ENCODE measurements at places on chromosomes 6 and 20. TPM values are rescaled to one million over a fixed set of nuclear protein-coding genes. Genes with fewer than 3 reads are reported as not detected.

- no peak overlapping the region for H3K4me3 ChIP-seq
- H3K4me1 ChIP-seq = no peaks in the 10 kb centered on the region
- no peaks in the 10 kb centered on the region for H3K27me3 ChIP-seq
- peaks cover 25% of the 10 kb centered on the region for H3K36me3 ChIP-seq
- no peak for DNase-seq
Measured at GRCh38 chr6:42125231-42125630, 17.2 kb downstream of the C6orf132 start.

Gene SALL4
- 218 TPM for total RNA-seq

DNA sequence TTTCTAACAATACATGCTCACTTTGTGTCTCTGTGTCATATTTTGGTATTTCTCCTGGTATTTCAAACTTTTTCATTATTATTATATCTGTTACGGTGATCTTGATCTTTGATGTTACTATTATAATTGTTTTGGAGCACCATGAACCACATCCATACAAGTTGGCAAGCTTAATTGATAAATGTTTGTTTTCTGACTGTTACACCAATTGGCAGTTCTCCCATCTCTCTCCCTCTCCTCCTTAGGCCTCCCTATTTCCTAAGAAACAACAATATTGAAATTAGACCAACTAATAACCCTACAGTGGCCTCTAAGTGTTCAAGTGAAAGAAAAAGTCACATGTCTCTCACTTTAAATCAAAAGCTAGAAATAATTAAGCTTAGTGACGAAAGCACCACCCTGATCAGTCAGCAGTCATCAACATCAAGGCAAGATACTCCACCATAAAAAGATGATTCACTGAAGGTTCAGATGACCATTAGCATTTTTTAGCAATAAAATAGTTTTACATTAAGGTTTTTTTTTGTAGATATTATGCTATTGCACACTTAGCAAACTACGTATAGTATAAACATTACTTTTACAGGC is 61.5 kb downstream of the IBTK start:
- DNase-seq = no peak
- no peaks in the 10 kb centered on the region for H3K27me3 ChIP-seq
- no peaks in the 10 kb centered on the region for H3K4me1 ChIP-seq
- no peak overlapping the region for H3K4me3 ChIP-seq
- peaks cover 10% of the 10 kb centered on the region for H3K36me3 ChIP-seq

DNA sequence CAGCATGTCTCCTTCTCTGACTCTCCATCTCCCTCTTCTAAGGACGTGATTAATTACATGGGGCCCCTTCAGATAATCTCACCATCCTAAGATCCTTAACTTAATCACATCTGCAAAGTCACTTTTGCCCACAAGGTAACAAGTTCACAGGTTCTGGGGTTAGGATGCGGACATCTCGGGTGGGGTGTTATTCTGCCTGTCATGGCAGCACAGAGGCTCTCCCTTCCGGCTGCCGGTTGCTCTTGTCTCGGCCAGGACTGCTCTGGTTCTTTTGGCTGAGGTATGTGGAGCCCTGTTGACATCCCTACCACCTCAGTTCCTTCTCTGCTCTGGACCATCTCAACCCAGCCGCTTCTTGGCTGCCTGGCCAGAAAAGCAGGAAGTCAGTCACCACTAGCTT is 4.2 kb upstream of the CST11 start:
- no peaks in the 10 kb centered on the region for H3K36me3 ChIP-seq
- DNase-seq = no peak
- peaks cover 13% of the 10 kb centered on the region for H3K4me1 ChIP-seq
- no peak overlapping the region for H3K4me3 ChIP-seq
- no peaks in the 10 kb centered on the region for H3K27me3 ChIP-seq
- H3K27ac ChIP-seq = no peak overlapping the region

DNA sequence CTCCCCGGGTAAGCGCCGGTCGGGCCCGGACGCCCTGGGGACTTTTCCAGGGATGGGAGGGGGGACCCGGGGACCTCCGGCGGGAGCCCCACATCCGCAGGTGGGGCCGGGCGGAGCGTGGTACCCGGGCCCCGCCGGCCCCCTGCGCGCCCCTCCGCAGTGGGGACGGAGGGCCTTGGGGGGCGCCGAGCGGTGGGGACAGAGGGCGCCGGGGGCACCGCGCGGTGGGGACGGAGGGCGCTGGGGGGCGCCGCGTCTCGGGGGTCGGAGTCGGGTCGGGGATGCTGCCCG is 270 bp downstream of the PLEKHG1 start:
- peak overlapping the region; percentile 80 for H3K4me3 ChIP-seq
- H3K27me3 ChIP-seq = peaks cover 62% of the 10 kb centered on the region
- H3K4me1 ChIP-seq = peaks cover 7% of the 10 kb centered on the region
- H3K27ac ChIP-seq = no peak overlapping the region

GRCh38 chr6:121809211-121809610 is 373.8 kb downstream of the GJA1 start:
- no peak overlapping the region for H3K4me3 ChIP-seq
- no peaks in the 10 kb centered on the region for H3K4me1 ChIP-seq
- H3K27me3 ChIP-seq = no peaks in the 10 kb centered on the region
- no peak overlapping the region for H3K27ac ChIP-seq
- no peak for DNase-seq

Gene XRN2
- 159 TPM for total RNA-seq

GRCh38 chr20:32773855-32774254 is 11.7 kb downstream of the DNMT3B start:
- no peak for DNase-seq
- H3K27ac ChIP-seq = peak overlapping the region; percentile 88
- H3K4me3 ChIP-seq = peak overlapping the region; percentile 91
- H3K4me1 ChIP-seq = peaks cover 100% of the 10 kb centered on the region
- H3K36me3 ChIP-seq = peaks cover 93% of the 10 kb centered on the region

Gene IL17F
- total RNA-seq = not detected

DNA sequence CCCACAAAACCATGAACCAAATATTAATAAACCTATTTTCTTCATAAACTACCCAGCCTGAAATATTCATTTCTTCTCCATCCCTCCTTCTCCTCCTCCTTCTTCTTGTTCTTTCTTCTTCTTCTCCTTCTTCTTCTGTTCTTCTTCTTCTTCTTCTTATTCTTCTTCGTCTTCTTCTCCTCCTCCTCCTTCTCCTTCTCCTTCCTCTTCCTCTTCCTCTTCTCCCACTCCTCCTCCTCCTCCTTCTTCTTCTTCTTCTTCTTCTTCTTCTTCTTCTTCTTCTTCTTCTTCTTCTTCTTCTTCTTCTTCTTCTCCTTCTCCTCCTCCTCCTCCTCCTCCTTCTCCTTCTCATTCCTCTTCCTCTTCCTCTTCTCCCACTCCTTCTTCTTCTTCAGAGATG is 5.0 kb upstream of the TMEM74B start:
- peaks cover 18% of the 10 kb centered on the region for H3K4me1 ChIP-seq
- DNase-seq = no peak
- H3K27ac ChIP-seq = no peak overlapping the region
- peaks cover 17% of the 10 kb centered on the region for H3K27me3 ChIP-seq
- no peaks in the 10 kb centered on the region for H3K36me3 ChIP-seq
- no peak overlapping the region for H3K4me3 ChIP-seq

Gene CDH4
- total RNA-seq = 4.2 TPM

Gene DCDC2
- 0.59 TPM for total RNA-seq

GRCh38 chr6:34536251-34536958 is 19.7 kb downstream of the SPDEF start:
- H3K4me1 ChIP-seq = no peaks in the 10 kb centered on the region
- H3K4me3 ChIP-seq = no peak overlapping the region
- no peaks in the 10 kb centered on the region for H3K27me3 ChIP-seq
- H3K27ac ChIP-seq = no peak overlapping the region

GRCh38 chr20:2149507-2149906 is 47.9 kb downstream of the STK35 start:
- H3K27me3 ChIP-seq = no peaks in the 10 kb centered on the region
- peak; percentile 51 for DNase-seq
- no peaks in the 10 kb centered on the region for H3K36me3 ChIP-seq
- peaks cover 5% of the 10 kb centered on the region for H3K4me1 ChIP-seq
- no peak overlapping the region for H3K4me3 ChIP-seq
- H3K27ac ChIP-seq = no peak overlapping the region

- H3K27ac ChIP-seq = no peak overlapping the region
Measured at GRCh38 chr6:7148100-7148822, 40.5 kb downstream of the RREB1 start.

- no peak overlapping the region for H3K27ac ChIP-seq
- peak; percentile 83 for DNase-seq
- no peaks in the 10 kb centered on the region for H3K36me3 ChIP-seq
- peak overlapping the region; percentile 45 for H3K4me3 ChIP-seq
- peaks cover 4% of the 10 kb centered on the region for H3K27me3 ChIP-seq
- no peaks in the 10 kb centered on the region for H3K4me1 ChIP-seq
Measured at GRCh38 chr6:28643017-28643740, 117.5 kb downstream of the GPX5 start.

- no peak for DNase-seq
- H3K27ac ChIP-seq = peak overlapping the region; percentile 86
- no peaks in the 10 kb centered on the region for H3K36me3 ChIP-seq
- H3K4me3 ChIP-seq = peak overlapping the region; percentile 92
- H3K4me1 ChIP-seq = peaks cover 8% of the 10 kb centered on the region
- H3K27me3 ChIP-seq = no peaks in the 10 kb centered on the region
Measured at GRCh38 chr6:96923871-96924493, 546 bp upstream of the KLHL32 start.

DNA sequence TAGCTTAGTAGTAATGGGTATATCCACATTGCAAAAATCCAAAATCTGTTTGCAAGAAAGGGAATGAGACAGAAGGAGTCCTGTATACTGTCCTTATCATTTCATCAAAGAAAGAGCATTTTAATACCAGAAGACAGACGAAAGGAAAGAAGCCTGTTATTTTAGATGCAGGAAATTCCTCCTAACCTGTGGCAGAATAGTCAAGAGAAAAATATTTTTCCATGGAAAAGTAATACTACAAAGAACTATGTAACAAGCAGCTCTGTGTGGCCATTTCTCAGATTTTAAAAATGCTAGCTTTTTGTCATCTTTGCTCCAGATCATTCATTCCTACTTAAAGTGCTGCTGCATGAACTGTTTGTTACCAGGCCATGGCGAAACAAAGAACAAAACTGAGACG is 72.9 kb upstream of the SCP2D1 start:
- no peaks in the 10 kb centered on the region for H3K27me3 ChIP-seq
- H3K4me1 ChIP-seq = peaks cover 8% of the 10 kb centered on the region
- no peak overlapping the region for H3K27ac ChIP-seq
- no peak overlapping the region for H3K4me3 ChIP-seq

DNA sequence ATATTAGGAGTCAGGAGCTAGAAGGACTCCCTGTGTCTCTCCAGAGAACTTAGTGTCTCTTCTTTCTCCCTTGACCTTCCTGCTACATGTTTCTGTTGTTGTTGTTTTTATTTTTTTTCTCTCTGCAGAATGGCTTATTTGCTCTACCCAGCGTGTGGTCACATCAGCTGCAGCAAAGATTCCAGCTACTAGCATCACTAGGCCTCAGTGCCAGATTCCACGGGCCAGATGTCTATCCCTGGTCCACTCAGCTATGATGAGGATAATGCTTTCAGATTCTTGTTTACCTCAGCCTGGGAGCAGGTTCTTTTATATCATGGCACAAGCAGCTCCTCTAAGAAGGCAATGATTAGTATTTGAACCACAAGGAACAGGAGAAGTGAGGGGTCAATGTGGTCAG is 110.0 kb downstream of the PLCB1 start:
- no peaks in the 10 kb centered on the region for H3K4me1 ChIP-seq
- no peak overlapping the region for H3K27ac ChIP-seq
- H3K36me3 ChIP-seq = no peaks in the 10 kb centered on the region

DNA sequence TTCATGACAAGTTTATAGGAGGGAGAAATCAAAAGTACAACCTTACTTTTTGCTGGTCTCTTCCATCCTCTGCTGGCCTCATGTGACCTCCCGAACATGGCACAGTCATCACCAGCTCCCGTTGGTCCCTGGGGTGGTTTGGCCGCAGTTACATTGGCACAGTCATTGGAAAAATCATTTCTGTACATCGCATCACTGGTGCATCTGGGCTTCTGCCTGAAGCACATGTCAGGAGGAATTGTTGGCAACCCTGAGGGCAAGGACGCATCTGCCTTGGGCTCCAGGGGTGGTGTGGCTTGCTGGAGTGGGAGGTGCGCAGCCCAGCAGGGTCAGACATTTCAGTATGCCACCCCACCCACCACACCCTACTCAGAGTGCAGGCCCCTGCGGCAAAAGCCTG is 162.9 kb upstream of the SLC24A3 start:
- no peaks in the 10 kb centered on the region for H3K4me1 ChIP-seq
- no peak overlapping the region for H3K27ac ChIP-seq
- DNase-seq = no peak
- H3K36me3 ChIP-seq = no peaks in the 10 kb centered on the region

Gene LAMA2
- 6.4 TPM for total RNA-seq

- DNase-seq = no peak
- H3K36me3 ChIP-seq = no peaks in the 10 kb centered on the region
- H3K27ac ChIP-seq = no peak overlapping the region
- 0 out of 2 replicates have a peak, but pooled peaks cover 1% of the 10 kb centered on the region for H3K4me1 ChIP-seq
Measured at GRCh38 chr6:7821426-7821825, 89.2 kb downstream of the TXNDC5 start.

Gene RSPO3
- total RNA-seq = not detected

GRCh38 chr6:113347436-113347835 is 509.7 kb upstream of the MARCKS start:
- H3K4me1 ChIP-seq = 0 out of 2 replicates have a peak, but pooled peaks cover 4% of the 10 kb centered on the region
- no peaks in the 10 kb centered on the region for H3K27me3 ChIP-seq

Gene ATAT1
- total RNA-seq = 8.9 TPM

- peaks cover 21% of the 10 kb centered on the region for H3K4me1 ChIP-seq
- no peaks in the 10 kb centered on the region for H3K27me3 ChIP-seq
- H3K27ac ChIP-seq = no peak overlapping the region
- DNase-seq = no peak
- H3K4me3 ChIP-seq = no peak overlapping the region
Measured at GRCh38 chr20:57025666-57026224, 240.7 kb downstream of the BMP7 start.

Gene VWA7
- total RNA-seq = 0.12 TPM

DNA sequence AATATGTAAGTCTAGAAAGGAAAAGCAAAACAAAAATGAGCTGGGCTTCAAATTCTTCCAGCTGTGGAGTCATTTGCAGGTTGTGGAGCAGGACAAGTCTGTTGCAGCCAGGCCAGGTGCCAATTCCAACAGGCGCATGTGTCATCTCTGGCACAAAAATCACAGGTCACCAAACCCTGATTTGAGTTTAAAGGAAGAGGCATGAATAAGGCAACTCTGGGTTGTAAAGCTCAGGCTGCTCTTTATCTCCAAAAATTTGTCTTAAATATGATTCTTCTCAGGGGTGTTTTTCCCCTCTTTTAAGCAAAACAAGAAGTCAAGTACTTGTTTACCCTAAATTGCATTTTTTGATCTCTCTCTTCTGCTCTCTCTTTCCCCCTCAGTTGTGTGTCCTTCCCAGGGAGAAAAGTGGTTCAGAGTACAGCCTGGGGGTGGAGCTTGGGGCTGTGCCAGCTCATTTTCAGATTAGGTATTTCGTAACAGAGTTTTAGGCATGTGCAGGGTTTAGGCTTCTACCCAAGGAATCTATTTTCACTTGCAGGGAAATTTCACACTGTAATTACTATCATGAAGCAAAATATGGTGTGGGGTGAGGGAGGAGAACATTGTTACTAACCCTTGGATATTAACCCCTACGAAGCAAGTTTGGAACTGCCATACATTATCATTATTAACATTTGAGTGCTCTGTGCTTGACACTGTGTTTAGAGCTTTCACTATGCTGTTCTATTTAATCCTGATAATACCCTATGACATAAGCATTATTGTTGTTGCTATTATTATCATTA is 8.3 kb upstream of the NCOA3 start:
- H3K36me3 ChIP-seq = no peaks in the 10 kb centered on the region
- no peak overlapping the region for H3K4me3 ChIP-seq
- no peaks in the 10 kb centered on the region for H3K27me3 ChIP-seq
